Psoas muscle (tissue), 8 donors: ENCODE measurements at places on chromosomes 6 and 20. TPM values are rescaled to one million over a fixed set of nuclear protein-coding genes. Genes with fewer than 3 reads are reported as not detected.

The NKX2-4 gene
- total RNA-seq, result not detected

The GRM1 gene
- total RNA-seq, result 0.07 TPM

DNA sequence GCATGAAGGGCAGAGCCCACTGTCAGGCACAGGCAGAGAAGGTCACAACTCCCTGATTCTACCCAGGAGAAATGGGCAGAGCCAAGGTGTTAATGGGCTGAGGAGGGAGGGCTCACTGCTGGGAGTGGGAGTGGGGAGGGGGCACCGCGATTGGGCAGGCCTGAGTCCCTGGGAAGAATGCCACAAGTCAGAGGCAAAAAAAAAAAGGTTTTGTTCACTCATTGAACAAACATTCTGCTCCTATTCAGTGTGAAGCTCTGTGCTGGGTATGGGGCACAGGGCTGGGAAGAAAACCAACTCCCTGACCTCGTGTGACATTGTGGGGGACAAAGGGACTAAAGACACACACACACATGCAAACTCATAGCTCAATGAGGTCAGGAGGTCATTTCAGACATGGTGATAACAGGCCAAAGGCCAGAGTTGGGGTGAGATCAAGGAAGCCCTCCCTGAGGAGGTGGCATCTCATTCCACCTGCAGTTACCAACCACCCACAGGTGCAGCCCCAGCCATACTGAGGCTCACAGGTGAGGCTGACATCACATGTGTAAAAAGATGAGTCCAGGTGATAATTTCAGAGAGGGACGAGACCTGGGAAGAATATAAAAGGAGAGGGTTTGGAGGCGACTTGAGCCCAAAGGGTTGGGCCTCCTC lies 3.2 kb upstream of the PMEPA1 start:
- DNase-seq, result no peak
- H3K4me1 ChIP-seq, result peaks cover 73% of the 10 kb centered on the region
- H3K27ac ChIP-seq, result peak overlapping the region; percentile 83
- no peaks in the 10 kb centered on the region for H3K27me3 ChIP-seq
- H3K36me3 ChIP-seq, result no peaks in the 10 kb centered on the region

DNA sequence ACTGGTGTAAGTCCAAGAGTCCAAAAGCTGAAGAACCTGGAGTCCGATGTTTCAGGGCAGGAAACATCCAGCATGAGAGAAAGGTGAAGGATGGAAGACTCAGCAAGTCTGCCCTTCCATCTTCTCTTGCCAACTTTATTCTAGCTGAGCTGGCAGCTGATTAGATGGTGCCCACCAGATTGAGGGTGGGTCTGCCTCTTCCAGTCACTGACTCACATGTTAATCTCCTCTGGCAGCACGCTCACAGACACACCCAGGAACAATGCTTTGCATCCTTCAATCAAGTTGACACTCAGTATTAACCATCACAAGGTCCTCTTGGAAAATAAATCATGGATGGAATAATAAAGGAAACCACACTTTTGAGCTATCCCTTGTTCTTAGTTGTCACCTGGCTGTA lies 121.2 kb downstream of the MAP3K7 start:
- H3K36me3 ChIP-seq, result no peaks in the 10 kb centered on the region
- H3K27ac ChIP-seq, result no peak overlapping the region
- H3K4me1 ChIP-seq, result peaks cover 7% of the 10 kb centered on the region
- no peak overlapping the region for H3K4me3 ChIP-seq

- no peaks in the 10 kb centered on the region for H3K36me3 ChIP-seq
- H3K27me3 ChIP-seq, result peaks cover 94% of the 10 kb centered on the region
- peak overlapping the region; percentile 63 for H3K4me3 ChIP-seq
- H3K4me1 ChIP-seq, result peaks cover 22% of the 10 kb centered on the region
These were observed 41.1 kb upstream of the OSTM1 start for GRCh38 chr6:108115598-108116058.

DNA sequence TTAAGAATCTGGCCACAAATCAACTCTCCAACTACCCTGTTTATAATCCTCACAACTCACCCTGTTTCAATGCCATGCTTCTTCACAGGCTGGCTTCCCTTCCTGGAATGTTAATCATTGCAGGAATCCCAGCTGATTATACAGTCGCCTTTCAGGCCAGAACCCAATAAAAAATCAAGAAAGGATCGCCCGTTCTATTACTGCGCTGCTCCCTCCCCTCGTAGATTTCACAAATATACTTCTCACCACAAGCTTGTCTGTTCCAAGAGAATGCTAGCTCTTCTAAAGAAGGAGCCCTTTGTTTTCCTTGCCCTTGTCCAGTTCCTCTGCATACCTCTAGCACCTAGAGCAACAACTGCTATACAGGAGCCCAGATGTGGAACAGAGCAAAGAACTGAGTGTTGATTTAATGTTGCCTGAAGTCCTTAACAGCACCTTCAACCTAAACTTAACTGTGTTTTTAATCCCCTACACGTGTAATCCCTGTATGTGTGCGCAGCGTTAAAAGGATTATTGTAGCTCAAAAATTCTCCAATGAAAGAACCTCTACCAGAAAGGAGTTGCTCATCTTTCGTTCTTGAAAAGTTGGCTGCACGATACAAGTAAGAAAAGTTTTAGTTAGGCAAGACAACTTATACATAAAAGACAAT lies 988 bp downstream of the ECHDC1 start:
- no peaks in the 10 kb centered on the region for H3K36me3 ChIP-seq
- H3K4me1 ChIP-seq, result peaks cover 24% of the 10 kb centered on the region
- peak overlapping the region; percentile 82 for H3K4me3 ChIP-seq
- no peak for DNase-seq

- H3K27me3 ChIP-seq, result no peaks in the 10 kb centered on the region
These were observed 21.2 kb downstream of the SNRPB start for GRCh38 chr20:2449386-2449785.
